ENCODE measurements at places on chromosomes 11 and 22.
A peak's percentile ranks its signal among the peaks of the same experiment; 100 is the strongest.

DNA sequence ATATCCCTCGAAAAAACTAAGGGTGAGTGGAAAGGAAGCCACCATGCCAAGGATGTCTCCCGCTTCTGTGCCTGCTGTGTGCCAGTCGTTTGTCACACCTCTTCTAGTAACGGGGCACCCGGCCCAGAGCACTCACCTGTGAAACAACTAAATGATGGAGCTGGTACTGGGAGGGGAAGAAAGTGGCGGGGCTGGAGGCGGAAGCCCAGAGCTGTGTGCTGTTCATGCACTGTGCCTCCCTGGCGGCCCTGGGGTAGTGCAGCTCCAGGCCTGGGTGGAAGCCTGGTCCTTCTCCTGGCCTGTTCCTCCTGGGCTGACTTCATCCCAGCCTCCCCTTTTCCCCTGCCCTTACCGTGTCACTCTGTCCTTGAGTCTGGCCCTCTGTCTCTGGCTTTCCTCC, 130.2 kb downstream of the CEP164 start:
- peak; percentile 66 for DNase-seq

- DNase-seq = no peak
These were observed 30.7 kb upstream of the MUC5AC start for GRCh38 chr11:1126935-1127663.

- peak; percentile 91 for DNase-seq
These were observed at the start of gene ALDH3B1 for GRCh38 chr11:68010090-68011041. TSS of gene ALDH3B1 (plus strand) at chr11:68010327. CDS start at chr11:68015298, 4,971 bp downstream.

- no peak for DNase-seq
These were observed 334.0 kb upstream of the ARHGAP42 start for GRCh38 chr11:100353083-100353482.

DNA sequence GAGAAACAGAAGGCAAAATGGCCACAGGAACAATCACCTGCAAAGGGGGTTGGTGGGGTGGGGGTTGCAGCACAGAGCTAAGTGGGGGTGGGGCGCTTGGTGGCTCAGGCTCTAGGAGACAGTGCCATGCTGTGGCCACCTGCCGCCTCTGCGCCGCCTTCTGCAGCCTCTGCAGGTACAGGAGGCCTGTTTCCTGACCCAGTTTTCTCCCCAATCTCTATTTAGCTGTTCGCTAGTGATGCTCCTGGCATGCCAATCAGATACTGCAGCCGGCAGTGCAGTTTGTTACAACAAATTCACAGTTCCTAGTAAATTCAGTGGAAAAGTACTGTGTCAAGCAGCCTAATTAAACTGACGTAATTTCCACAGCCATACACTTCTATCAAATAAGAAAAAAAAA, 106.4 kb downstream of the SERGEF start:
- DNase-seq = peak; percentile 96

- no peak for DNase-seq
These were observed 227.2 kb upstream of the BLID start for GRCh38 chr11:122343210-122343609.

DNA sequence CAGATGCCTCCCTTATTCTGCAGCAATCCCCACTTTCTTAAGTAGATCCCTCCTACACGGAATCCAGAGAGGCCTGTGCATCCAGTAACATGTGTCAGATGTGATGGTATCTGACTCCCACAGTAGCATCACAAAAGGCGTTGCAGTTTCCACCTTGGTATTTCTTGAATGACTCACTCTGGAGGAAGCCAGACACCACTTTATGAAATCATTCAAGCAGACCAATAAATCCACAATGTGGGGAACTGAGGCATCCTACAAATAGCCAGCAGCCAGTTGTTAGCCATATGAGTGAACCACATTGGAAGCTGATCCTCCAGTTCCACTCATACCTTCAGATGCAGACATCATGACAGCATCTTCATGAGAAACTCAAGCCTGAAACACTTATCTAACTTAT, 798.1 kb downstream of the OPCML start:
- no peak for DNase-seq

- DNase-seq = no peak
These were observed 10.1 kb downstream of the TMEM258 start for GRCh38 chr11:61782299-61782698.

- no peak for DNase-seq
These were observed 177.2 kb upstream of the MTMR2 start for GRCh38 chr11:96101146-96101545.

DNA sequence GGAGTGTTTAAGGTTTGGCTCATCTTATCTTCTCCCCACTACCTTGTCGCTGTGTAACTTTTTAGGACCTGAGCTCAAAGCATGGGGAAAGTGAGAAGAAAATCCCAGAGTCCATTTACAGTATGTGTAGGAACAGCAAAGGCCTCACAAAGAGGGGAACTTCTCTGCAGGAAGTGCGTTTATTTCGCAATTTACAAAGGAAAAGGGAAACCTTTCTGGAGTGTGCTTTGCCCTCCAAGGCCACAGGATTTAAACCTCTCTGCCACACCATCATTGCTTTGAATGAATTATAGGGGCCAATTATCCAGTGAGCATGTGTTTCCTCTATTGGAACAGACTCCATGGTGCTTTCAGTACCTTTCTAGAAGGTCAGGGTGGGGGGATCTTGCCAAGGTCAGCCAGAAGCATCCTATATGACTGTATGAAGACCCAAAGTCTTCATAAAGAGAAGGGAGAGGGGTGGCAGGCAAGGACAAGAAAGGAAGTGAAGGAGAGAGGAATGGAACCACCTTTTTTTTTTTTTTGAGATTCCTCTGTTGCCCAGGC, 68.1 kb upstream of the LMO2 start:
- no peak for DNase-seq

- peak; percentile 91 for DNase-seq
These were observed 740 bp downstream of the EML3 start for GRCh38 chr11:62611705-62612365.

DNA sequence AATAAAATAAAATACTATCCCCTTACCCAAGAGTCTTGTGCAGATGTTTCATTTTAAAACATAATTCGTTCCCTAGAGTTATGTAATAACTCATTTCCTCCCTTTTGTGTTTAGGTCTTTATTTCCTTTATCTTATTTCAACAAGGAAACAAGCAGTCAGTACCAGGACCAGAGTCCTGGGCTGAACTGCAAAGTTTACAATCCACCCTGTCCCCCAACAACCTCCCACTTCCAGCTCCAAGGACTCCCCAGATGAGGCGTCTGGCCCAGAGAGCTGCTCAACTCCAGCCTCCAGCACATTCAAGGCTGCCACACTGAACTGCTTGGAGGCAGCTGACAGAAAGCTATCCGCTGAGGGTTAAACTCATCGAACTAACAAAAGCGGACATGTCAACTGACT, 4.5 kb downstream of the POLDIP3 start:
- no peak for DNase-seq

GRCh38 chr11:92687724-92688123, 281.7 kb upstream of the MTNR1B start:
- DNase-seq = no peak

- DNase-seq = no peak
These were observed 15.7 kb downstream of the MN1 start for GRCh38 chr22:27785831-27786230.

DNA sequence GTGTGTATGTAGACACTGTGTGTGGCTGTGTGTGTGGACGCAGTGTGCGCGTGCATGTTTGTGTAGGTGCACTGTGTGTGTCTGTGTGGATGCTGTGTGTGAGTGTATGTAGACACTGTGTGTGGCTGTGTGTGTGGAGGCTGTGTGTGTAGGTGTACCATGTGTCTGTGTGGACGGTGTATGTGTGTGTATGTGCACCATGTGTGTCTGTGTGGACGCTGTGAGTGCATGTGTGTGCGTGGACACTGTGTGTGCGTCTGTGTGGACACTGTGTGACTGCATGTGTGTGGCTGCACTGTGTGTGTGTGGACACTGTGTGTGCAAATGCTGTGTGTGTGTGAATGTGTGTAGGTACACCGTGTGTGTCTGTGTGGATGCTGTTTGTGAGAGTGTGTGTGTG, 10.3 kb downstream of the TRPM5 start:
- DNase-seq = no peak

DNA sequence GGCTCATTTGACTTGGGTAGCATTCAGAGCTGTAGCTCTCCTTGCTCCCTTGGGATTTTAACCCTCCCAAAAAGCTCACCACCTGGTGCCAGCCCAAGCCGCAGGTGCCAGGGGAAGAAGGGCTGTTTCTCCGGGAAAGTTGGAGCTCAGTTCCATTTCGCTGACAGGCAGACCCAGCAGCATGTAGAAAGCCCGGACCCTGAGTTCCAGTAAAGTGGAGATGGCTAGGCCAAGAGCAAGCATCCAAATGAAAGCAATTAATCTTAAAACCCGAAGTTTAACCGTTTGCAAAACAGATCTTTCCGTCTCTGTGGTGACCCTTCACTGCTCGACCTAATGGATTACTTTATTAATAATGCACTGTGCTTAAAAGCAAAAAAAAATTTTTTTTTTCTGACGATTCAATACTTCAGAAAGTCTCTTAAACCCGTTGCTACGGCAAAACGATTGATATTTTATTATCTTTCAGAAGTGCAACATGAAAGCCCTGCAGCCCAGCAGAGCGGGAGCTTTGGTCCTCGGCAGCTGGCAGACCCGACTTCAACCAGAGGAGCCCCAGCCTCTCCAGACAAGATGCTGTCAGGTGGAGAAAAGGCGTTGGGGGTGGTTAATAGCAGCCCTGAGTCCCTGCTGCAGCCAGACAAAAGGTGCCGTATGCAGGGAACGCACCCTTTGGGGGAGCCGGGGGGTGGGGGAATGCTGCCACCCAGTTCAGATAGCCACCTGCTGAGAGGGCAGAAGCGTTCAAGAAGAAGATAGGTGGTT, 3.3 kb downstream of the LMO1 start:
- peak; percentile 6 for DNase-seq

DNA sequence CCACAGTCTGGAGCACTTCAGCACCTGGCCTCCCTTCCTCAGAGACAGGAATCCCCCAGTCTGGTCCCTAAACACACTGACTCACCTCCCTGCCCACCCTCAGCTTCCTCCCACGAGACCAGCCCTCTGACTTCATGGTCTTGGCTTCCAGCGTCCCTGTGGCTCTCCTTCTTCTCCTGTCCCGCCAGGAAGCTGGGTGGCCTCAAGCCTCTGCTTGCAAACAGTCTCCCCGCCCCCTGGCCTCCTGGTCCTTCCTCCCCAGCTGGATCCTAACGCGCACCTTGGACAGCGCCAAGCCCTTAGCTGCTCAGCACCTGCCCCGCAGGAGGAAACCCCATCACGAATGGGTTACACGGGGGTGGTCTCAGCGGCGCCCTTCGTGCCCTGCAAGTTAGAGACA, 4.5 kb downstream of the NCF4 start:
- DNase-seq = no peak

GRCh38 chr11:102683277-102683676, 22.3 kb downstream of the MMP27 start:
- DNase-seq = no peak

DNA sequence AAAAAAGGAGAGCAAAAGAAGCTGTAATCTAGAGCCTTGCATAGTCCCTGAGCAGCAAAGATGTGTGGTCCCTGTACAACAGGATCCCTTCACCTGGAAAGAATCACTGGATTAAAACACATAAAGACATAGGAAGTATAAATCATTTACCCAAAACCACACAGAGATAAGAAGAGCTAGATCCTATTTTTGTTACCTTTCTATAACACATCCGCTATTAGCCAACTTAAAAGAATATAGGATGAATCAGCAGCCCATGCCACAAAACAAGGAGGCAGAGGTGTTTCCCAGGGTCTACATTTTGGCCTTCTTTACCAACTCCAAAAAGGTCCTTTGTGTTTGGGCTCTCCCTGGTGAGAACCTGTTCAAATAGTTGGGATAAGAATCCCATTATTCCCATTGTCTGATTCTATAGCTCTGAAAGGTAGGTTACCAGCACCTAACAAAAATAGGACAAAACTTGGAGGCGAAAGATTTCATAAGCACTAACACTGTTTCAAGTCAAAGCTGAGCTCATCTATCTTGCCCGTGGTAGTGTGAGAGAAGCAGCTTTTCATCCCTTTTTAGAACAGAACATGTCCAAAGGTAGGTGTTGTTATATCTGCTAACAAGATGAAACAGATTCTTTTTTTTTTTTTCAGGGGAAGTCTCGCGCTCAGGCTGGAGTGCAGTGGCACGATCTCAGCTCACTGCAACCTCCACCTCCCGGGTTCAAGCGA, 26.8 kb downstream of the PAK1 start:
- no peak for DNase-seq

DNA sequence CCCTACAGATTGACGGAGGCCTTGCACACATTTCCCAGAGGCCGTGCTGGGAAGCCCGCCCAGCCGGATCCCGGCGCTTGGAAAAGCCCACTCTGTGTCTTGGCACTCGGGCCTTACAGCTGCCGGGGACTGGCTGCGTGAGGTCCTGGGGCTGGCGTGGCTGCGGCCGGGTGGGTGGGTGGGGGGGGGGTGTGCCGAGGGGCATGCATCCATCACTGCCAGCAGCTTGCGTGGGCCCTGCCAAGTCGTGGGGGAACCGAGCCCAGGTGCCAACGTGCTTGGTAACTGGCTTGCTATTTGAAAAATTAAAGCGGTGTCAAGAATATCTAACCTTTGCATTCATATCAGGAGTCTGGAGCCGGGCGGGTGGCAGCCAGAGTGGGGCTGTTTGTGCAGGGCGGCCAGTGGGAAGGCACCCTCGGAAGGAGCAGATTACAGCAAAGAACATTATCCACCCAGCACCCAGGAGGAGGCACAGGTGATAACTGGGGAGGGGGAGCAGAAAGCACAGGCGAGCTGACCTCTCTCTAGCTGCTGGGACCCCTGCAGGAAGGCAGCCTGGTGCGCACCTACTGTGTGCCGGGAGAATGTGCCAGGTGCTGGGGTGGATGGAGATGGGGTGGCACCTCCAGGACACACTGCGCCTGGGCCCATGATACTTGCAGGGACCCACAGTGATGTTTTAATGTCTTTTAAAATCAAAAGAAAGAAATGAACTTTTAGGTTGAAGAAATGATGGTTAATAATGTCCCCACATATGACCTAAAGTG, 28.5 kb upstream of the SMIM38 start:
- DNase-seq = no peak

GRCh38 chr11:2928605-2929530, at the start of gene PHLDA2:
TSS of gene PHLDA2 (minus strand) at chr11:2929420. CDS start at chr11:2929364, 56 bp downstream.
- peak; percentile 29 for DNase-seq

- DNase-seq = no peak
These were observed 38.2 kb upstream of the LYVE1 start for GRCh38 chr11:10606536-10607208.

- no peak for DNase-seq
These were observed 10.1 kb downstream of the CBX6 start for GRCh38 chr22:38861927-38862326.
